ENCODE measurements at places on chromosomes 11 and 22.

DNA sequence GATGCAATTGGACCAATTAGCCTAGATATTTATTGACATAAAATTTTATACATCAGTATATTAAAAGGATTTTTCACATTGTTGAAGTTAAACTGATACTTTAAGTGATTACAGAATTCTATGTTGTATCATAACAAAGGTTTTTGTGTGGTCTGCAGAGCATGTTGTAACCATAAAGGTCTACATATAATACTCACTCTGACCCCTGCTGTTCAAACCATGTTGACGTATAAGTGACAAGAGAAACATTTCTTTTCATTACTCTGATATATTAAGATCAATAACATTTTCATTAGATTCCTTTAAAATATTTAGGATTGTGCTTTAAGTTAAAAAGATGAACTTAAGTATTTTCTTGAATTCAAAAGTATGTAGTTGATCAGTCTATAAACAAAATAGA, 63.9 kb downstream of the GAS2 start:
- DNase-seq: peak; percentile 33

DNA sequence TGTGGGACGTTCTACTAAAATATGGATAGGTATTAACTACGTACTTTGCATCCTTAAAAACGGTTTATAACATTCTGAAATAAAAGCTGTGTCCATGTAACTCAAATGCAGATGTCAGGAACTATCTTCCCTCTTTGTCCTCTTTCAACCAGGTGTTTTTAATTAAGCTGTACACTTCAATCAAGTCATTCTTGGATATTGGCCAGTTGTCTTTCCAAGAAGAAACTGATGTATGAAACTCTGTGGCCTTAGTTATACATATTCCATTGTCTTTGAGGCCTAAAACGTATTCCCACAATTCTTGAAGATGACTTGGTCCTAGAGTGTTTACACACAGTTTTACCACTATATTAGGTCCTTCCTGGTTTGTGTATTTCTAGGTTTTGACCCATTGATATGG, 249.0 kb upstream of the CNTN5 start:
- no peak for DNase-seq

GRCh38 chr11:105149477-105149876, 9.9 kb upstream of the CARD18 start:
- DNase-seq: no peak

GRCh38 chr11:41274831-41275230, 184.6 kb downstream of the LRRC4C start:
- DNase-seq: no peak

DNA sequence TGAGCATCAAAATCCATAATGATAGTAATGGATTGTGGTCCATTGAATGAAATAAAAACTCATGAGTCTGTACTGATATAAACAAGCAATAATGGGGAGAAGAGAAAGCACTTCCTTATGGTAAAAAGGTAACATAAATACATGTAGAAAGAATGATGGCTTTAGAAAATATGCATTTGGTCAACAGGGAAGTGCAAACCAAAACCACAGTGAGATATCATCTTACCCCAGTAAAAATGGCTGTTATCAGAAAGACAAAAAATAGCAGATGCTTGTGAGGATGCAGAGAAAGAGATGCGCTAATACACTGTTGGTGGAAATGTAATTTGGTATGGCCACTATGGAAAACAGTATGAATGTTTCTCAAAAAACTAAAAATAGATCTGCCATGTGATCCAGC, 6.9 kb upstream of the MMP20 start:
- DNase-seq: no peak

DNA sequence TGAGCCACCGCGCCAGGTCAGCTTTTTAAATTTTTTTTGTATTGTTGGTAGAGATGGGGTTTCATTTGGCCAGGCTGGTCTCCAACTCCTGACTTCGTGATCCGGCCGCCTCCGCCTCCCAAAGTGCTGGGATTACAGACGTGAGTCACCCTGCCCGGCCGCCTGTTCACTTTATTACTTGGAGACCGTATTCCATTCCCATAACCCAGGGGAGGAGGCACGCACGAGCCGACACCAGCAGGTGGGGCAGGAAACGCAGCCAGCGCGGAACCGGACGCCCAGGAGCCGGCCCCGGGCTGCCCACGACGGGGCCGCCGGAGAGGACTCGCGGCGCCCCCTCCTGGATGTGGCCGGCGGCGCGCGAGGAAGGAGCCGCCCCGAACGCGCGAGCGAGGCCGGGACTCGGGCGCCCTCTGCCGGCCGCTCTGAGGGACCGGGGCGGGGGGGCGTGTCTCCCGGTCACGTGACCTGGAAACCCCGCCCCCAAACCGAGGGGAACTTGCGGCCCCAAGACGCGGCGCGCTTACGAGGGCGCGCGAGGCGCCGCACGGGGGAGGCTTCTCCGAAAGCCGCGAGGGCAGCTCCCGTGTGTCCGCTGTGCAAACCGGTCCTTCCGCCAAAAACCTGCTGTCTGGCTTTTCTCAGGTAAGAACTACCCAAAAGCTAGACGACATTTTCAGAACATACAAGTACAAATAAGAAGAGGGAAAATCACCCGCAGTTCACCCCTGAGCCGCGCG, 11.6 kb upstream of the RNH1 start:
- peak; percentile 98 for DNase-seq

GRCh38 chr11:60641940-60642339, 57.5 kb upstream of the MS4A8 start:
- DNase-seq: no peak

DNA sequence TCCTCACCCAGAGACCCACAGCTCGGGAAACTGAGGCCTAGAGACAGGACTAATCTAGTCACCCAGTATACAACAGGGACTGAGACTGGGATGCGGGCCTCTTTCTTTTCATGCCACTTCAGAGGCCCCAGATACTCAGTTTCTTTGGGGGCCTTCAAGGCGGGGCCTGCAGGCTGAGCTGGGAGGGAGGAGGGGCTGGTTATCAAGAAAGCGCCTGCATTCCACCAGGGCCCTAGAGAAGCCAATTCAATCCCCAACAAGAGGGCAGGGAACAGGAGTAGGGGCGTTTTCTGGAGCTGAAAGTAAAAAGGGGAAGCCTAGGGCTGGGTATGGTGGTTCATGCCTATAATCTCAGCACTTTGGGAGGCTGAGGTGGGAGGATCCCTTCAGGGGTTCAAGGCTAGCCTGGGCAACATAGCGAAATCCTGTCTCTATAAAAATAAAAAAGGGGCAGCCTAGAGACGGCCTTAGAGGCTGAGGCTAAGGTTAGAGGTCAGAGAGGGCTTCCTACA, 1.6 kb downstream of the ATG2A start:
- DNase-seq: no peak

DNA sequence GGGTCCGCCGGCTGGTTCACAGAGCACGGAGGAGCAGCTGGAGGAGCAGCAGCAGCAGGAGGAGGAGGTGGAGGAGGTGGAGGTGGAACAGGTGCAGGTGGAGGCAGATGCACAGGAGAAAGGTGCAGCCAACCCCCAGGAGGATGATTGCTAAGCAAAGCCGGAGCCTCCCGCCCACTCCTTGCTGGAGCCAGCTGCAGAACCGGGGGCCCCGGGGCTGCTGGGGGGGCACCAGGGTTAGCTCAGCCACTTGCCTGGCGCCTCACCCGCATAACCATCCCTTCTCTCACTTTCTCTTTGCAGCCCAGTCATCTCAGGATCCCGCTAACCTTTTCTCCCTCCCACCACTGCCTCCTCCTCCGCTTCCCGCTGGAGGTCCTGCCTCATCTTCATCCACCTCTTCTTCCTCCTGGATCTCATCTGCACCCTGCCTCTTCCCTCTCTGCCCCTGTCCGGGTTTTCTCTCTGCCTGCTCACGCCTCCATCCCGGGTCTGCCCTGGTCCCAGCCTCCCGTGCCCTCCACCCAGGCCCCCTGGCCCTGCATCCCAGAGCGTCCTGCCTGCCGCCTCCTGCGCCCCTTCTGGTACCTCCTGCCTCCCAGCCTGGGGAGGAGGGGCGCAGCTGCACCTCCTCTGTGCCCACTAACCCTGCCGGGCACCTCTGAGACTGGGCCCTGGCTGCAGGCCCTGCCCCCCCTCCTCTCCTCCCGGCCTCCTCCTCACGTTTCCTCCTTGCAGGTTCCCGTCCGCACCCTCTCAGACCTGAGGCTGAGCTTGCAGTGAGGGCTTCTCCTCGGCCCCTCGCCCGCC, 9.5 kb downstream of the KCTD17 start:
- no peak for DNase-seq

GRCh38 chr11:114466742-114467141, 27.5 kb downstream of the REXO2 start:
- DNase-seq: no peak

GRCh38 chr11:86372586-86372985, 2.1 kb upstream of the CCDC81 start:
- no peak for DNase-seq

DNA sequence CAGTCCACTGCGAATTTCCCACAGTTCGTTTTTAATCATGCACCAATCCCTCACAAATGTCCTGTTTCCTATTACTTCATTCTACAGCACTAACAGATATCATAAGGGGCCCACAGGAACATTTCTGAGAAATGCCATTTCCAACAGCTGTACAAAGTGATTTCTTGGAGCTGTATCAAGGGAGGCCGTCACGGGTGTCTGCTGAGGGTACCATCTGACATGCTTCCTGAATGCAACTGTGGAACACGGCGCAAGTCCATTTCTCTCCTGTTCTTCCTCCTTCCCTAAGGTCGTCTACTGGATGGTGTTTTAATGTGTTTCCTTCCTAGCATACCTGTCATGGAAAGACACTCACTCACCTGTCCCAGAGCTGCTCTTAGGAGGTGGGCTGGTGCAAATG, 320.7 kb downstream of the LARGE1 start:
- no peak for DNase-seq

GRCh38 chr11:18314784-18315523, 7.0 kb downstream of the HPS5 start:
- DNase-seq: no peak

DNA sequence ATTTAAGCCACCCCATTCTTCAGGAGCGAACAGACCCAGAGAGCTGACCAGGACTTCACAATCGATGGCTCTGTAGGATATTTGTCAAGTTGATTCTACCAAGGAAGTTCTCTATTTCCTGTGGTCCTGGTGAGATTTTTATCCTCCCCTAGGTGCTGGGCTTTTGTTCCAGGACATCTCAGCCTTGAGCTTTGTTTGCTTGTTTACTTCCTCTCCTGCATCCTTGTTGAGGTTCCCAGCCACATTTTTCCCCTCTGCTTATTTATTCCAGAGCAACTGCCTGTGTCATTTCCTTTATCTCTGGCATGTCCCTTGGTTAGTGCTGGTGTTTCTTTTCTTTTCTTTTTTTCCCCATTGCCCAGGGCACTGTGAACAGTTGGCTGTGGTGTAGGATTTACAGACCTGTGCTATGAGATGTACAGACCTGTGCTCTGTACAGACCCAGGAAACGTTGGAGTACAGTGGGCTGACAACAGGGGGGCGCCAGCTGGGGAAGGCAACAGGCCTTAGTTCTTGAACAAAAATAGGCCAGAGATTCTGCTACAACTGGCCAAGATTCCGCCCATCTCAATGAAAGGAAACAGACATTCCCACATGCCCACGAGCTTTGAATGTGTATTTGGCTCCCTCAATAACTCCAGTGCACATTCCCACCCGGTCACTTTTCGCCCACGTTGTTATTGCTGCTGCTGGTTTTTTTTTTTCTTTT, 235.9 kb upstream of the DDI1 start:
- DNase-seq: no peak

- no peak for DNase-seq
Measured at GRCh38 chr22:36014546-36015074, 14.0 kb downstream of the RBFOX2 start.

GRCh38 chr11:104051778-104052177, 15.3 kb downstream of the DDI1 start:
- no peak for DNase-seq

GRCh38 chr11:103903621-103904323, 132.7 kb upstream of the DDI1 start:
- DNase-seq: no peak

GRCh38 chr11:35007277-35007676, 90.9 kb downstream of the PDHX start:
- no peak for DNase-seq

DNA sequence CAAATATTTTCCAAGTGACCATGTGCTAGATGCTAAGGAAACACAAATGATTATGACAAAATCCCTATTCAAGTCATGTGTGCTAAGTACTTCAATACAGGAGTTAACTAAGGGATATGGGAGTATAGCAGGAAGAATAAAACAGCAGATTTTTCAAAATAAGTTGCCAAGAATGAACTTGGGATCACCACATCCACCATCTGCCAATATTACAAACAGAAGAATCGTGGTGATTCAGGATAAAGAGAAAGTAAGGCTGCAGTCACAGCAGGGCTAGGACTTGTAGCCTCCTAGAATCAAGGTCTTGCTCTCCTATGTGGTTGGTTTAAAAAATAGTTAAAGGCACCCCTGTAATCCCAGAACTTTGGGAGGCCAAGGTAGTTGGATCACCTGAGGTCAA, 34.3 kb downstream of the MRTFA start:
- DNase-seq: no peak

DNA sequence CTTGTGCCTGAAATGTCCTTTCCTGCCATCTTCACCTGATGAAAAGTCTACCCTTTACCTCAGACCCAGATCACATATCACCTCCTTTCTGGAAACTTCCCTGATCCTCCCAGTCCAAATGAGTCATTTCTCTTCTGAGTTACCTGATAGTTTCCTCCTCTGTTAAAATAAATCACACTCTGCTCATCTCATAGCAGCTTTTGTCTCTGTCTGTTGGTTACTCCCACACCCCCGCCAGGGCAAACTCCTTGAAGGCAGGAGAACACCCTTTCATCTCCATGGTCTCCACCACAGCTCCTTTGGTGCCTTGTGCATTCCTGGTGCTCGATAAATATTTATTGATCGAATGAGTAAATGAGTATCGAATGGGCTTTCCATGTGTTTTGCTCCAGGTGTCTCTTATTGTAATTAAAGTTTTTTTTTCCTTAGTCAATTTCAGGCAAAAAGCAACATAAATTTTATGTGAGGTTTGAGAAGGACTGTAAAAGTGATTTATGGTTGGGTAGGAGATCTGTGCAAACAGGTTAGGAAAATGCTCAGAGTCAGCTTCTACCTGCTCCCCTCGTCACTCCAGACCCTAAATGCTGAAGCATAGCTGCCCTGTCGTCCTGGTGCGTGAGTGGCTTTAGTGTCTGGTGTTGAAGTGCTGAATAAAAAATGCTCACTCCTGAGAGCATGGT, 178.2 kb downstream of the GRIK4 start:
- no peak for DNase-seq

GRCh38 chr22:25770333-25770732, 28.3 kb downstream of the MYO18B start:
- no peak for DNase-seq

DNA sequence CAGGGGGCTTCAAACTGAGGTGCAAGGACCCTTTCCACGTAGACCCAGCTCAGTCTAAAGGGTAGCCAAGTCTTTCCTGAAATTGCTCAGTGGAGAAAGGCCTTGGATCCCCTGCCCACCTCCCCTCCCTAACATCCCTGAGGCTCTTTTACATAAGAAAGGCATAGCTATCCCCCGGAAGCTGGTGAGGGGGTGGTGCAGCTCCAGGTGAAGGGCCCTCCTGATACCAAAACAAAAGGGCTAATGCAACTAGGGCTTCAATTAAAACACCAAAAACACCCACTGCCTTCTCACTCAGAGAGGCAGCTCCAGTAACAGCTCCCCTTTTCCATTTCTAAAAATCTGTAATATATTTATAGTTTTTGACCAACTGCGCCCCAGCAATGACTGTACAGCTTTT, 5.8 kb downstream of the SHANK2 start:
- no peak for DNase-seq

All from ELR (cell line).